ENCODE measurements at places on chromosomes 7 and 10.
A peak's percentile ranks its signal among the peaks of the same experiment; 100 is the strongest.

DNA sequence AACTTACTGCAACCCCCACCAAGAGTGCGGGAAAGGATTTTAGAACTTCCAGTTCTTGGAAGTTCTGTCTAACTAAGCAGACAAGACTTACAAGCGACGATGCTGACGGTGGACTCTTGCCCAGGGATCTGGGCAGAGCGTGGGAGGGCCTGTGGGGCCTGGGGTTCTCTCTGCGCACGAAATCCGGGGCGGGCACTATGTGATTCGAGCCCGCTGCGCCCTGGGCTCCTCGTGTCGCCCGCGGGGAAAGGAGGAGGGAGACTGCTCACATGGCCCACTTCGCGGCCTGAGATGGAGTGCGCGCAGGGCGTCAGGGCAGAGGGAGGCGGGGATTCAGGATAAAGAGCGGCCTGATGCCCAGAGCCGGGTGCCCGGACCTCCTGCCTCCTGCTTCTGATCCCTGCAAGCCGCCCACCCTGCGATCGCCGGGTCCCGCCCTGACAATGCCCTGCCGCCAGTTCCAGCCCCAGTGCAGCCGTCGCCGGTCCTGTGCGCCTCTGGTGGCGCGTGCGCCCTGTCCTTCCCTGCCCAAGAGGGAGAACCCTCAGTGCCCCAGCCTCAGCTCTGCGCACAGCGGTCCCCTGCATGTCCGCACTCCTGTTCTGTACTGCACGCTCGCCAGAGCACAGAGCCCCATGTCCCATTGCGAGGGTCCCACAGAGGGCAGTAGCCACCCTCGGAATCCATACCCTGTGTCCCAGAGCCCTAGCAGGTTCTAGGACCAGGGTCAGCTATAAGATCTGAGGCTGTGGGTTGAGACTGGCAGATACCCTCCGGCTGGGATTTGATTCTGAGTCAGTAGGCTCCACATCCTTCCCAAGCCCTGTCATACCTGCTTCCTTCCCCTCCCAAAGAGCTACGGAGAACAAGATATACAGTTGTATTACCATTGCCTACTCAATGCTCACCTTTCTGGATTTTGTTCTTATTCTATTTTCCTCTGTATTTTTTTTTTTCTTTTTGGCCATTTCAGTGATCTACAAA lies 99.4 kb upstream of the TMEM106B start:
- DNase-seq, result no peak

DNA sequence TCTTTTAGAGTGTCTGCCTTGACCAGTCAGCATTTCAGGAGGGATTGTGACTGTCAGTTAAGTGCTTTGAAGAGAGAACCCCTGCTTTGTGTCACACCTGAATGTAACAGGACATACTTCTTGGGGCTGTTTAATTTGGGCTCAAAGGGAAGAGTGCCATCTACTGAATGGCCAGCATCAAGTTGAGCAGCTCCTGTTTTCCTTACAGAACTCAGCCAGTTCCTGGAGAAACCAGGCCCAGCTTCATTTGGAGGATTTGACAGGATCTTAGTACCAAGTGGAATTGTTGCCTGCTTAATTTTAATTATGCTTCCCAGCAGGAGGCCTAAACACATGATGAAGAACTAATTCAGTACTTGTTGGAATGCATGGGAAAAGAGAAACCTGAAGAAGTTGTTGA lies 8.3 kb downstream of the ADD3 start:
- no peak for DNase-seq

DNA sequence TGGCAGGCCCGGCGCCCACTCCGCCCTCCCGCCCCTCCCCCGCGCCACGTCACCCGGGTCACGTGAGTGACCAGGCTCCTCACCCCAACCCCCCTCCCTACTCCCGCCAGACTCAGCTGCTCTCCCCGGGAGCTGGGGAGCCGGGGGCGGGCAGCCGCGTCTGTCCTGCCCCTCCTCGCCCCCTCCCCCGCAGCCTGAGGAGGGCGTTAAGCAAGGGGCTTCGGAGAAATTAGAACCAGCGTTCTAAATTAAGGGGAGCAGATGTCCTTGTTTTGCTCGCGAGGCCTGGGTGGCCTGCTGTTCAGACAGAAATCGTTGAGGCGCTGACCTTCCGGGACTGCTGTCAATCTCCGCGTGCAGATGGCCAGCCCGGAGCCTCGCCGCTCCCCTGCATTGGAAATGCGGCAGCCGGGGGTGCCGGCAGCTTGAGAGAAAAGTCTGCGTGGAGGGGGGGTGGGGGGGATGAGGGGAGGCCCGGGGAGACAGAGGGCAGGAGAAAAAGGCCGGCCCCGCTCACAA lies 102.2 kb upstream of the ZNF438 start:
- DNase-seq, result peak; percentile 36

- no peak for DNase-seq
Measured at GRCh38 chr10:49119746-49120145, 4.4 kb upstream of the VSTM4 start.

DNA sequence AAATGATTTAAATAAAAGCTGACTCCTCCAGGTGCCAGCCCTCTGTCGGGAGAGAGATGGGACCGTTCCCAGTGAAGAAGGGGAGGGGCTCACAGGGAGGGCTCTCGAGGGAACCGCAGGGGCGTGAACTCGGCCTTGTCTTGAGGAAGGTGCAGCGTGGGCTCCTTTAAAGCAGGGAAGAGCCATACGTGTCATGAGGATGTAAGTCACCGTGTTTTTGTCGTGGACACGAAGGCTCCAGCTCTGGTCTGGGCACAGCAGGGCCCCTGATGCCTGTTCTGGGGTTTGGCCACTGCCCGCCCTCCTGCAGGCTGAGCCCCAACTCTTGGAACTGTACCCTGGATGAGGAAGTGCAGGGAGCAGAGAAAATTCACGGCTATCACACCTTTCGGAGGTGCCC lies 45.0 kb downstream of the JAKMIP3 start:
- no peak for DNase-seq

DNA sequence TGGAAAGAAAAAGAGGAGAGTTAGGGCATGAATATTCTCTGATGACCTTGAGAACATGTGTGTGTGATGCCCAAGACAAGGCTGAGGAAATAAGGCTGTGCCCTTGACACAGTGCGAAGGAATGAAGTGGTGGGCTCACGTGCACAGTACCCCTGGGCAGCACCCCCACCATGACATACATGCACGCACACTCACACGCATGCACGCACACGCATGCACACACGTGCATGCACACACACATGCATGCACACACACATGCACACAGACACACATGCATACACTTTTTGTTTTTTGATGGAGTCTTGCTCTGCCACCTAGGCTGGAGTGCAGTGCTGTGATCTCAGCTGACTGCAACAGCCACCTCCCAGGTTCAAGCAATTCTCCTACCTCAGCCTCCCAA lies 118.1 kb downstream of the GATA3 start:
- no peak for DNase-seq

DNA sequence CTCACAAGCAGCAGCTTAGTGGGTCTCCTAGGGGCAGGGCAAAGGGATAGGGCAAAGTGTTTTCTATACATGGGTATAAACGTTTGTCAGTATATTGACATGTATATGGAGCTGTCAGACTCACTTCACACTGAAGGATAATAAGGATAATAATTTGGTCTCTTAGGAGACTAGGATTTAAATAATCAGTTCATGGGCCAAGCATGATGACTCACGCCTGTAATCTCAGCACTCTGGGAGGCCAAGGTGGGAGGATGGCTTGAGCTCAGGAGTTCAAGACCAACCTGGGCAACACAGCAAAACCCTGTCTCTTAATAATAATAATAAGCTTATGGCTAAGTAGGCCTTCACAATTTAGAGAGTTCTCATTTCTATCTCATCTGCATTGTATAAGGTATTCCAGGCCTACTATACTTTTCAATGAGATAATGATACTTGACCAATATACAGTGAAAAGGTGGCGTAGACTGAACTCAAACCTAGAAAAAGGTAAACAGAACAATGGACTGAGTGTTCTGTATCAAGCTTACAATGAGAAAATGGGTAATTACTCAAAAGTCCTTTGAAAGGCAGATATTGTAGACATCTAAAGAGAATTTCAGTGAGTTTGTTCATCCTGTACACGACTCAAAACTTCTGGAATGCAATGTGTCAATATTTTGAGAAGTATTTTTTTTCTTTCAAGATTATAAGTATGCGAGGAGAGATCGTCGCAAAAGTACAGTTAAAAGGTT lies 7.0 kb downstream of the GSAP start:
- DNase-seq, result no peak

- DNase-seq, result no peak
Measured at GRCh38 chr10:132735923-132736391, 50.0 kb downstream of the NKX6-2 start.

DNA sequence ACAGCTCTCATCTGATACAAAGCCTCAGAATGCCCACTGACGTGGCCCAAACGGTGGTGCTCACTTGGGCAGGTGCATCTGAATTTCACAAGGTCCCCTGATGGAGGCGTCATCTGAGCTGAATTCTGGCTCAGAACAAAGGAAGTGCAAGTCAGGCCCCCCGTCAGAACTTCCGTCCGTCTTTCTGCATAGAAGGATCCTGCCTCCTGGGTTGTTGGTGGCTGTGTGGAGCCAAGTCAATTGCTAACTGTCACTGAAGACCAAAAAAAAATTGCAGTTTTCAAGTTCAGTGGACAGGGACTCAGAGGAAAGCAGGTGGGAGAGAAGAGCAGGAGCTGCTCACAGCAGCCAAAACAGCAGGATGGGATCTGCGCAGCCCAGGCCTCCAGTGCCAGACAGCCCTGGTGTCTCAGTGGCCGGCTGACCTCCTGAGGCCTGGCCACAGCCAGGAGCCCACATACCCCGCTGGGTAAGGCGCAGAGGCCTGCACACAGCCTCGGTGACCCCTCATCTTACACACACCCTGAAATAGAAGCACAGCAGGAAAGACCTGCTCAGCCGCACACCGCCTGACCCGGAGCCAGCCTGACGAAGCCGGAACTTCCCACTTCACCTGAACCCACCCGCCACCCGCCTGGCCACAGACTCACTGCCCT lies 49.4 kb downstream of the PYROXD2 start:
- DNase-seq, result no peak

GRCh38 chr7:50962962-50963374 lies 180.3 kb upstream of the GRB10 start:
- peak; percentile 99 for DNase-seq

DNA sequence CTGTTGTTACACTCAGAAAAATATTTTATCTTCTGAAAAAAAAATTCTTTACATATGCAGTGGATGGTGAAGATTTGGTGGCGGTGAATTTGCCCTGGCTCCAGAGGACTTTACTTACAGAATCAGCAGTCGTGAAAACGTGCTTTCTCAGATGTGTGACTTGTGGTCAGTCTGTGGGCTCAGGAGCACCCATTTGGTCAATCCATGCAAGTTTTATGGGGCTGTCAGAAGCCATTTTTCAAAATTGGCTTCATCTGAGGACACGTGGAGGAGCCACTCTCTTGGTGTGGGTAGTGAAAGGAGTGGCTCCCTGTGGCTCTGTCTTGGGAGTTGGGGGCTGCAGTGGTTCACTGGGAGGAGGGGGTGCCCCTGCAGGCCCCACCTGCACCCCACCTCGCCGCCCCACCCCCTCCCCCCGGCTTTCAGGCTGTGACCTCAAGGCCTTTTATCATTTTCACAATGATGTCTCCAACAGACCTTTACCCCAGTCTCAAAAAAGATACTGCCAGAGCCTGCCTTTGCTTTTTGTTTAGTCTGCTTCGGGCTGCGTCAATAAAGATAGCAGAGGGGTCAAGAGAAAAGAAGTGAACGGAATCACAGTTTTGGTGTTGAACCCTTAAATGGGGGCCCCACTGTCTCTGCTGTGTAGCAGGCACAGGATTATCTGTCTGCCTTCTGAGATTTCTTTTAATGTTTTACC lies 137.4 kb downstream of the MGMT start:
- DNase-seq, result no peak

DNA sequence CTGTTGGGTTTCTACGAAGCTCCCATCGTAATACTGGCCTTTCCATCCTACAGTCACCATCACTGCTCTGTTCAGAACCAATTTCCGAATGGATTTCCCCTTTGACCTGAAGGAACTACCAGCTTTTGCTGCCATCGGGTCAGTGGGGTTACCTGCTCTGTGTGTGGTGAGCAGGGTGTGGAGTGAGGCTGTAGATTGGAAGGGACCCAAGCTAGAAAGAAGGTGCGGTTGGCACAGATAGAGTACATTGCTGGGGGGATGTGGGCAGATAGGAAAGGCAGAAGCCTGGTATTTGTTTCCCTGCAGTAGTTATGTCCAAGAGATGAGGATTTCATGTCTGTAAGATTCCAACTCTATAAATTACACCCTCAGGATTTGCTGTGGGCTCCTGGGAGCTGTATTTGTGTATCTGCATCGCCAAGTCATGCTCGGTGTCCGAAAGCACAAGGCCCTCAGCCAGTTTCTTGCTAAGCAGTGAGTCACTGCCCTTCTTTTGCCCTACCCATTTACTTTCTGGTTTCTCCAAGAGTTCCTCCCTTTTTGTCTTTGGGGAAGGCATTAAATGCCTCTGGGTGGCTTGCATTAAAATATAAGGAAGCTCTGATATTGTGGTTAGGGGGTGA lies 15.4 kb downstream of the CLCN1 start:
- DNase-seq, result peak; percentile 78

- no peak for DNase-seq
Measured at GRCh38 chr10:26361971-26362370, 76.2 kb upstream of the APBB1IP start.

All from H4 (cell line).